GM12891 (cell line): ENCODE measurements at places on chromosomes 7 and 10.

GRCh38 chr10:121076776-121077715 lies 225.9 kb downstream of the WDR11 start:
- DNase-seq, result no peak

DNA sequence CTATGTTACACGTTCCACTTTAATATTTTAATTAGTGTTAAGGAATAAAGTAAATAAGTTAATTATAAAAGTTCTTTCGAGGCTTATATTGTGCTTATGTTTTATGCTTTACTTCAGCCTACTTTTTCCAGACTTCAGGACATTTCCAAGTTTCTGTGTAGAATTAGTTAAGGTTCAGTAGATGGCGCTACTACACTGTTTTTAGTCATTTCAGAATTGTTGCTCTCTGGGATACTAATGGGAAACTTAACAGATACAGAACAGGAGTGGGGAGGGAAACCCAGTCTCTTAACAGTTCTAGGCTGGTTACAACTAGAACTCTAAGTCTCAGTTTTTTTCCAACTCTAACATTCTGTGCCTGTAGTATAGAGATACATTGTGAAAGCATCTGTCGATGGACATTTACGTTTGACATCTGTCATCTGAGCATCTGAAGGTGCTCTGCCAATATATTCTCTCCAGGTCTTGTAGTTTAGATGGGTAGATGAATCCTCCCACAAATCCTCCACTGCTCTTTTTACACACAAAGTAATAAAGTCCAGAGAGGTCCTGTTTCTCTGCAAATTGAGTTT lies 56.8 kb upstream of the FAM171A1 start:
- DNase-seq, result no peak

DNA sequence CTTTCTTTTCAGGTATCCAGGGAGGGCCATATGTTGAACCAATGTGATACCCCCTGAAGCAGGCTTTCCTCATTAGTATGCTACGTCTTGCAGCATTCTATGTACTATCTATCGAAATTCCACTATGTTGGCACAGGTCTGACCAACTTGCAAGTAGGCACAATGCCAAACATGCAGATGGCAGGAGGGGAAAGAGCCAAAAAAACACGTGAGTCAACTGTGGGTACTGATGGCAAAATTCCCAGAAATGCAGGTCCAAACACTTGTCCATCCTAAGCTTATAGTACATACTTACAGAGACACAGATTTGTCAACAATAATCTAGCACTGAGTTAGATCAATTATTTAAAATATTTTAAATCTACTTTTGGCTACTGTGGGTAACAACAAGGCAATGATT lies 394.9 kb downstream of the DGKB start:
- DNase-seq, result no peak

DNA sequence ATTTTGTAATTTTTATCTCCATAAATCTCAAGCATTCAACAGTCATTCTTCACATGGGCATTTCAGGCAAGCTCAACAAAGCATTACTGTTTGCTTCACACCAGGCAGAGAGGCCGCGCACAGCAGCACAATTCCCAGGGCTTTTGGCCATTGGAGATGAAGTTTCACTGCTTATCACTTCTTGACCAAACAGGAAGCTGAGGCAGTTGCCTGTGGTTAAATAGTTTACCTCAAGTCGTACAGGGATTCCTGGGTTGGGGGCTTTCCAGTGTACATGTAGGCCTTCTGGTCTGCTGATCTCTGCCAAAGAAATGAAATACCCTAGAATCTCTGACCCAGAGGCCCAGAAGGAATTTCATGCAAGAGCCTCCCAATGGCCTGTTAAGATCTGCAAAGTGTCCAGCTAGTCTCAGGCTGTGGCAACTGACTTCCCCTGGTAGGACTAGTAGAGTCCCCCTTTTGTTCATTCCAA lies 11.2 kb upstream of the PRDX3 start:
- no peak for DNase-seq

DNA sequence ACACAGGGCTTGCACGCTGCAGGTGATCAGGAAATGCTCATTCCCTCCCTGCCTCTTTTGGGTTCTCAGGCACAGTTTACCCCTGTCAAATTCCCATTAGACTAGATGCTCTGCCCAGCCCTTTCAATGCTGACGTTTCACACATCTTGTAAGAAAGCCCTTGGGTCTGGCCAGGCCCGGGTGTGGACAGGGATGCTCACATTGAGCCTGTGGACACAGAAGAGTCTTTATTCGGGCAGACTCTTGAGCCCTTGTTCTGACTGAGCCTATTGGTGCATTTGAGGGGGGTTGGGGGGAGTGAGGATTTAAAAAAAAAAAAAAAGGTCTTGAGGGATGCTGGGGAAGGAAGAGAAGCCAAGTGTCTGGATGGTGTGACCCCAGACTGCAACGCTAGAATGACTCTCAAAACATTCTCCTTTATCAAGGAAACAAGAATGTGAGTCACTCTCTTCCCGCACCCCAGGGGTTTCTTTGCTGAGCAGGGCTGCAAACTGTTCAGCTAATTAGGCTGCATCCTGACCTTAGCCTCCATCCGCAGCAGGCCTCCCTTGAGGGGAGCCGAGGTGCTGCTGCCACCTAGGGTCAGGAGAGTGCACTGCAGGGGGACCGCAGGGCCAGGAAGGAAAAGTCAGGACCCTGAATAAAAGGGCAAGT lies 53.6 kb upstream of the TMEM72 start:
- peak; percentile 75 for DNase-seq

DNA sequence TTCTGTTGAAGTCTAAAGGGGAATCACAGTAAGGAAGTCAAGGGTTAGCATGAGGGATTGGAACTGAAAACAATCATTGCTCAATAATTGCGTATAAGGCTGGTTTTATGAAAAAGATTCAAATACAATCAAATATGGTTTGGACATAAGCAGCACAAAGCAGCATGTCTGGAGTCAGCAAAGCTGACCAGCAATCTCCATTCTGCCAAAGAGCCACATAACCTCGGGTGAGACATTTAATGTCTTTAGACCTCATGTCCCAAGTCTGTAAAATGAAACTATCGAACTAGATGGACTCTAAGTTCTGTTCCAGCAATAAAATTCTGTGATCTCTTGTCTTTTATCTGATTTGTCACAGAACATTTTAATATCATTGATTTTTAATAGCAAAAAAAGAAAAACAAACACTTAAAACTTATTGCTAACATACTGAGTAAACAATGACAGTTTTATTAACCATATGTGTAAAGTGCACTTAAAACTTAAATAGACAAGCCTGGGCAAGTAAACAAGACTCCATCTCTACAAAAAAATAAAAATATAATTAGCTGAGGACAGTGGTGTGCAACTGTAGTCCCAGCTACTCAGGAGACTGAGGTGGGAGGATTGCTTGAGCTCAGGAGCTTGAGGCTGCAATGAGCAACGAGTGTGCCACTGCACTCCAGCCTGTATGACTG lies 217.0 kb downstream of the MAGI2 start:
- no peak for DNase-seq

DNA sequence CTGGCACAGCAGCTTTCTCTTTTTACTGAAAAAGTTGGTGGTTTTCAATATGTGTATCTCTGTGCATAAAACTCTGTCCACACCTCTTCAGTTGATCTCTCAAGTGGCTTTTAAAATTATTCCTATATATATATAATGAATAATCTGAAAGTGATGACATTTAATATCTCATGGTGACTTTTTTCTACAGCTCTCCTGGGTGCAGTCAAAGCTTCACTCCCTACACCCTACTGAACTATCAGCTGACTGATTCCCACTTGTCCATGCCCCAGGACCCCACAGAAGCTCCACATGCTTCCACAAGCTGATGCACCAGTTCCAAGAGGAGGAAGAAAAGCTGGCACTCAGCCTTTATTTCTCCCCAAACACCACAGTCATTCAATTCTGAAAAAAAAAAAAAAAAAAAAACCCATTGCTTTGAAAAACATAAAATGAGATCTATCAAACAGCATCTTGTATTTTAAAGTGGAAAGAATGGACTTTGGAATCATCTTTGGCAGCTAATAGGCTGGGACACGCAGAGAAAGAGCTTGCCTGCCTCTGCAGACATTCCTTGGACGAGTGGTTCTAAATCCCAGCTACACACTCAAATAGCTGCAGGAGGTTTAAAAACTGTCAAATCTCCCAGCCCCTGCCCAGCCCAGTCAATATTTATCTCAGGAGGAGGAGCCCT lies 75.3 kb upstream of the GDF10 start:
- no peak for DNase-seq

- DNase-seq, result no peak
These were observed 55.3 kb downstream of the CSGALNACT2 start for GRCh38 chr10:43193496-43194080.

DNA sequence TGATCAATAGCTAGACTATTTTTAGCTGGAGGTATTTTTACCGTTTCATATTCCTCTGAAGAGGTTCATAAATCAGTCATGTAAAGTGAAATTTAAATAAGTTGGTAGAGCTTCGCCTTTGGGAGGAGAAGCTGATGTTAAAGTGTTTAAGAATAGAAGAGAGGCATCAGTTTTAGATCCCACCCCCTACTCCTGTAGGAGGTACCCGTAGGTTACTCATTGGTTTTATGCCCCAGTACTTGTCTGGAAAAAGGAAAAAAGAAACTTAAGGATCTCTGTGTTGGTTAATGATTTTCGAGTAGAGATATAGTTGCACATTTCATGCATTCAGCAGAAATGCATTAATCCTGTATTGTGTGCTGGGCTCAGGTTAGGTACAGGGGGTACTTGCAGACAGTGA lies 8.7 kb downstream of the ZNF365 start:
- DNase-seq, result no peak

- DNase-seq, result no peak
These were observed 17.6 kb upstream of the ORAI2 start for GRCh38 chr7:102415685-102416225.
